ENCODE measurements at places on chromosomes 13 and 19.

- no peak for DNase-seq
Observed at GRCh38 chr13:78383899-78384298, 219.5 kb downstream of the POU4F1 start.

DNA sequence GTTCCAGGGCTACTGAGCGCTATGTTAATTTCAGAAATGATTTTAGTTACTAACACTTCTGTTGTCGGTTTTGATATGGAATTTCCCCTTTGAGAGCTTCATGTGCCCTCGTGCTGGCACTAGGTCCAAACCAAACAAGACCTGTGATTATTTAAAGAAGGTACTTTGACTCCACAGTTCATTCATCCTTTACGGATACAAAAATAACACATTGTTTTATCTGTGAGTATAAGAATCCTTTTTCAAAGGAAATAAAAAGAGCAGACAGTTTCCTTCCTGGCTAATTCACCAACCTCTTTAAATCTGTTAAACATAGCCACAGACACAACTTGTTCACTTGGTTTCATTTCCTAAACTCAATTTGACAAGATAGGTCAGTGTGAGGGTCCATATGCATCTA lies 141.2 kb downstream of the FLT1 start:
- no peak for DNase-seq

GRCh38 chr13:50033725-50034124 lies 18.5 kb downstream of the KCNRG start:
- no peak for DNase-seq

DNA sequence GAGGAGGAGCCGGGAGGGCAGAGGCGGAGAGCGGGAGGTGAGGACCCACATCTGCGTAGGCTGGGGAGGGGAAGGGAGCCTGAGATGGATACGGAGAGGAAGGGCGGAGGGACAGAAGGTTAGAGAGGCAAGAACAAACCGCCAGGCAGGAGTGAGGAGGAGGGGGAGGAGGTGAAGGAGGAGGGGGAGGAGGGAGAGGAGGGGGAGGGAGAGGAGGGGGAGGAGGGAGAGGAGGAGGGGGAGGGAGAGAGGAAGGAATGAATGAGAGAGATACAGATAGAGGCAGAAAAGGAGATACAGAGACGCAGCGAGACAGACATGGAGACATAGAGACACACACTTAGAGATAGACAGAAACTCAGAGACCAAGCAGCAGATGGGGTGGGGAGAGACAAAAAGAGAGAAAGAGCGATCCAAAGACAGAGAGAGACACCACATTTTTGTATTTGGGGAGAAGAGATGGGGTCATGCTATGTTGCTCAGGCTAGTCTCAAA lies 782 bp upstream of the CA11 start:
- no peak for DNase-seq

GRCh38 chr13:21336609-21337349 lies 122.3 kb downstream of the ZDHHC20 start:
- no peak for DNase-seq

- no peak for DNase-seq
Observed at GRCh38 chr13:106941779-106942178, 373.8 kb upstream of the ARGLU1 start.

- no peak for DNase-seq
Observed at GRCh38 chr19:1284979-1285736, 515 bp upstream of the EFNA2 start.
